ENCODE measurements at places on chromosomes 12 and 14. TPM values are rescaled to one million over a fixed set of nuclear protein-coding genes. Genes with fewer than 3 reads are reported as not detected.
A peak's percentile ranks its signal among the peaks of the same experiment; 100 is the strongest.

- no peaks in the 10 kb centered on the region for H3K36me3 ChIP-seq
- H3K27ac ChIP-seq: no peak overlapping the region
- no peak for DNase-seq
- H3K4me3 ChIP-seq: no peak overlapping the region
These were observed 239.4 kb upstream of the PDE3A start for GRCh38 chr12:20128928-20129327.

DNA sequence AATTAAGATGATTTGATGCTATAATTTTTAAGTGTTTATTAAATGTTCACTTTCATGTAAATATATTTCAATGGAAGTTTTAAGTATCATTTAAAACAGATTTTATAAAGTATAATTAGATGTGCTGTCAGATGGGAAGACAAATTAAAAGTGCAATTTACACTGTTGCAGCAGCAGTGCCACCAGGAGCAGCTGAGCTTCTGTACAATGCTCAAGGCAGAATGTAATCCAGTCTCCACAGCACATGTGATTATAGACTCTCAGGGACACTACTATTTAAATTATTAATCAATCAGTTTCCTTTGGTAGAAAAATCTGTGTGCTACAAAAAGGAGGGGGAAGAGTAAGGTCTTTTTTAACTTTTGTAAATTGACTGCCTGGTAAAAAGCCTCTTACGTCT, 285.7 kb upstream of the USP15 start:
- H3K27me3 ChIP-seq: no peaks in the 10 kb centered on the region
- H3K36me3 ChIP-seq: no peaks in the 10 kb centered on the region
- no peaks in the 10 kb centered on the region for H3K4me1 ChIP-seq
- H3K4me3 ChIP-seq: no peak overlapping the region
- DNase-seq: no peak
- H3K27ac ChIP-seq: no peak overlapping the region

- no peak for DNase-seq
- H3K4me1 ChIP-seq: no peaks in the 10 kb centered on the region
- H3K36me3 ChIP-seq: no peaks in the 10 kb centered on the region
- H3K27me3 ChIP-seq: no peaks in the 10 kb centered on the region
- H3K27ac ChIP-seq: no peak overlapping the region
- peak overlapping the region; percentile 30 for H3K4me3 ChIP-seq
These were observed 359.9 kb downstream of the RGS6 start for GRCh38 chr14:72291908-72292688.

DNA sequence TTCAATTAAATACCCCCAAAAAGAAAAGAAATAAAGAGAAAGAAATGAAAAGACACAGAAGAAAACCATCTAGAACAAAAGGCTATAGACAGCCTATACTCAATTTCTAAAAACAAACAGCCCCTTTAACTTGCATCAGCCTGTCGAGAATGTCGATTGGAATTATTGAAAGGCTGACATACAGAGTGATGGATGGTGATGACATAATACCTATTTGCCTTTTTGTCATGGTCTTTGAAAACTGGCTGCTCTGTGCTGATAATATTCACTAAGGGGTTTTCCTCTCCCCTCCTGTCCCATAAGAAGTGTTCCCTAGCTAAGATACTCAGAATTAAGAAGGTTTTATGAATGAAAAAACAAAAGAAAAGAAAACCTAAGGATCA, 393.7 kb downstream of the SOX5 start:
- no peak overlapping the region for H3K4me3 ChIP-seq
- H3K27me3 ChIP-seq: no peaks in the 10 kb centered on the region
- no peaks in the 10 kb centered on the region for H3K4me1 ChIP-seq
- H3K27ac ChIP-seq: no peak overlapping the region

- H3K4me3 ChIP-seq: no peak overlapping the region
- no peaks in the 10 kb centered on the region for H3K4me1 ChIP-seq
- no peaks in the 10 kb centered on the region for H3K36me3 ChIP-seq
- no peaks in the 10 kb centered on the region for H3K27me3 ChIP-seq
These were observed 19.4 kb downstream of the GLTP start for GRCh38 chr12:109860977-109861376.

ARHGAP9 gene
- total RNA-seq: 4.6 TPM

Data from psoas muscle (tissue), 8 donors.